ENCODE measurements at places on chromosomes 11 and 22.

GRCh38 chr11:113494021-113494420 is 18.8 kb upstream of the DRD2 start:
- DNase-seq, result no peak

GRCh38 chr22:49966774-49967705 is 6.5 kb downstream of the PIM3 start:
- DNase-seq, result no peak

GRCh38 chr11:72834905-72835304 is 20.7 kb downstream of the ATG16L2 start:
- DNase-seq, result no peak

DNA sequence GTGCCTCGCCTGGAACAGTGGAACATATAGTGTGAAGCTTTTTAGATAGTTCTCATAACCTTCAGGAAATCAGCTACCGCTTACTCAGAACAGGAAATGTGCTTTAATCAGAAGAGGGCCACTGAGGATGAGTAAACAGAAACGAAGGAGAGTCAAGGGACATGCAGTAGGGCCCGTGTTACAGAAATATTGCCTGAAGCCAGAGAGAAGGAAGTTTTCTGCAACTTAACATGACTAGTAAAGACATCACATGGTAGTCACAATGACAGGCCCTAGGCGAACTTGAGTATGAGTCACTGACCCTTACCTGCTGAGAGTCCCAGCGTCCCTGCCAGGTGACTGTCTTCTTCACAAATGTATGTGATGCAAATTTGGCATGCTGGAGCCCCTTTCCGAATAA is 39.4 kb downstream of the CARD18 start:
- DNase-seq, result no peak

DNA sequence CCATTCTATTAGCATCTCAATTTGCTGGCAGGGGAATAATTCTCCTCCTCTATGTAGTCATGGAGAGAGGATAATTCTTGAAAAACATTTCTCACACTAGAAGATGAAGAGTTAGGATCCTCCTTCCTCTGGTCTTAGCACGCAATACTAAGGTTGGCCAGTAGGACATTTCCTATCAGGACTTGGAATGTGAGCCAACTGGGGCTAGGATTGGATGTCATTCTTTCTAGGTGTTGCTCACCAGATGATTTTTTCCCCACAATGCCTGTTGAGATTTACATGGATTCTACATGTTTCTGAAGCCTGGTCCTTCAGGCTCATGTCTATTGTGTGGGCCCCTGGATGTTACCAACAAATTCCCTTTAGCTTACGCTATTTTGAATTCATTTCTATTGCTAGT is 28.0 kb downstream of the SLN start:
- DNase-seq, result no peak

DNA sequence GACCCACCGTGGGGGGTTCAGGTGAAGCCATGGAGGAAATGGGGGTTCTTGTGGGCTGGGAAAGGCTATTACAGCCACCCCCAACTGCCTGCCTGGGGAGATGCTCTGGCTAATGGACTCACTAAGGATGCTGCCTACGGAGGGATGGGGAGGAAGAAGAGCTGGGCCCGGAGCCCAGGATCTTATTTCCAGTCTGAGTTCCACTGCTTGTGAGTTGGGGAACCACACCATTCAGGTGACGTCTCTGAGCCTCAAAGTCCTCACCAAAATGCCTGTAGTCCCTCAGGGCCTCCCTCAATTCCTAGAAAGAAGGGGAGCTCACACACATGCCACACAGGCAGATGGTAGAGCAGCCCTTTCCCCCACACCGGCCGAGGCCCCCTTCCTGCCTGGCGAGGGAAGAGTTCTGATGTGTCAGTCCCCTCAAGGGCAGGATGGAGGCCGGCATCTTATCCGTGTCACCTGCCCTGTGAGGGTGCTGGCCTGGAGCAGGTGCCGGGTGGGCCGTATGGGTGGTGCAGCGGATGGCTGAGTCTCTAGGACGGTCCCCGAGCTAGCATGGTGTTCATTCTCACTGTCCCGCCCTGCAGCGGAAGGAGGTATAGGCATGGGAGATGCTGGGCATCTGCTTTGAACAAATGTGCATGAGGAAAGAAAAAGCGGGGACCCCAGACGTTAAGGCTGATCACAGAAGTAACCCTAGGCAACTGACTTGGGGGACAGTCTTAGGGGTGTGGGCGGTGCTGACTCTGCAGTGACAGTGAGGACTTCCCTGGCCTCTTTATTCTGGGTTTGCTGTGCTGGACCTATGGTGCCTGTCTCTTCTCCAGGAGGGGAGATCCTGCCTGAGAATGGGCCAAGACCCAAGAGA is 15.7 kb downstream of the MRGPRF start:
- DNase-seq, result no peak

GRCh38 chr11:18699848-18700261 is 1.3 kb downstream of the TMEM86A start:
- no peak for DNase-seq

DNA sequence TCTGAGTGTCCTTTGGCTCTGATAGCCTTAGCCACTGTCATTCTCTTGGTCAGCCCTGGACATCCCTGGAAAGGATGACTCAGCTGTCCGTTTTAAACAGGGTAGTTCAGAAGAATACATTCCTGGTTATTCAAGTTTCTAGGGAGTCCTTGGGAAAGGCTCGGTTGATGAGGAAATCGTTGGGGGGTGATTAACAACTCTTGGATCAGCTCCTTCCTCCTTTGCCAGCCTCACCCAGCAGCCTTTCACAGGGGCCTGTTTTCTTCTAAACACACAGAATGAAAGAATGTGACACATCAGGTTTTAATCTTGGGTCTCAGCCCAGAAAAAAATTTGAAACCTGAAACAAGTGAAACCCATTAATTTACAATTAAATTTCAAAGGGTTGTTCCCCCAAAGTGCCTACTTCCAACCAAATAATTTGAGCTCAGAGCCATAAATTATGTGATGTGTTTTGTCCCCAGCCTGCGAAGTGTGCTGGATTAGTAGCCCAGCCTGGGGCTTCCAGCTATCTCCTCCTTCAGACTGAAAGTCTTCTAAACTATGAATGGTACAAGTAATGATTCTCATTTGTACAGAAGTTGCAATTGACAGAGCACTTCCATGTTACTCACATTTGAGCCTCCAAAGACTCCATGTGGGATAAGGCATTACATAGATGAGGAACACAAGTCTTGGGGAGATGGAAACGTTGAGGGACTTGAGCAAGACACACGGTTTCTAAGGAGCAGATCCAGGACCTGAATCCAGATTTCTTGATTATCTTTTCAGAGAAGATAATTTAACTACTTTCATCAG is 19.3 kb upstream of the MRGPRX2 start:
- DNase-seq, result no peak

- no peak for DNase-seq
These were observed 7.5 kb upstream of the PDE3B start for GRCh38 chr11:14636119-14636518.

GRCh38 chr11:6476571-6476970 is 2.8 kb upstream of the TRIM3 start:
- no peak for DNase-seq

- DNase-seq, result no peak
These were observed 49.0 kb downstream of the RPUSD4 start for GRCh38 chr11:126162306-126163030.

GRCh38 chr22:31490496-31490925 is 869 bp upstream of the EIF4ENIF1 start:
- peak; percentile 28 for DNase-seq

- no peak for DNase-seq
These were observed 607.1 kb downstream of the TBC1D22A start for GRCh38 chr22:47369431-47370015.

DNA sequence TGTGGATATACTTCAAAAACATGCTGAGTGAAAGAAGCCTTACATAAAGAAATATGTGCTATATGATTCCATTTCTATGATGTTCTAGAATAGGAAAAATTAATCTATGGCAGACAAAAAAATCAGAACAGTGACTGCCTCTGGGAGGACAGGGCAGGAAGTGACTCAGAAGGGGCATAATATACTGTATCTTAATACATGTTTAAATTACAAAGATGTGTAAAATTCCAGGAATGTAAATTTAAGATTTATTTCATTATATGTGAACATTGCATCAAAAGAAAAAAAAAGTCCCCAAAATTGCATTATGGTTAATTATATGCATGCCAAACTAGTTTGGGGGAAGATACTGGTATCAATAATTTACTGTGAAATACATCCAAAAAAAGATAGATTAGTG is 32.2 kb downstream of the SBF2 start:
- no peak for DNase-seq
